Tracheal epithelial cell (primary cell): ENCODE measurements at places on chromosomes 11 and 22. TPM values are rescaled to one million over a fixed set of nuclear protein-coding genes. Genes with fewer than 3 reads are reported as not detected.

The KCNE3 gene
- total RNA-seq, result 0.48 TPM in 1 of 2 replicates, not detected in the other

The RASD2 gene
- 0.43 and 0.48 TPM in 2 replicates for total RNA-seq

The OR51B4 gene
- not detected in 2 replicates for total RNA-seq

The OR10AG1 gene
- total RNA-seq, result not detected in 2 replicates

The RFPL1 gene
- not detected in 2 replicates for total RNA-seq

The GSTT2 gene
- not detected in 2 replicates for total RNA-seq

The DNAJB7 gene
- not detected in 2 replicates for total RNA-seq

The ARCN1 gene
- 71.8 and 92.5 TPM in 2 replicates for total RNA-seq

The GALNT18 gene
- 31.8 and 38.8 TPM in 2 replicates for total RNA-seq

The KRTAP5-1 gene
- total RNA-seq, result not detected in 2 replicates

The ARVCF gene
- total RNA-seq, result 7.9 and 27.5 TPM in 2 replicates

The ACRV1 gene
- under 0.01 TPM in 1 of 2 replicates, not detected in the other for total RNA-seq

The LARGE2 gene
- total RNA-seq, result 8.2 and 11.7 TPM in 2 replicates

The ANGPTL5 gene
- not detected in 2 replicates for total RNA-seq

The CASP1 gene
- total RNA-seq, result 16.2 and 34.5 TPM in 2 replicates

The PANX1 gene
- total RNA-seq, result 65.4 and 104 TPM in 2 replicates

The FAM180B gene
- not detected in 2 replicates for total RNA-seq

The MMP27 gene
- not detected in 2 replicates for total RNA-seq

The F2 gene
- under 0.01 TPM in 1 of 2 replicates, not detected in the other for total RNA-seq

The BAIAP2L2 gene
- total RNA-seq, result 0.21 and 0.48 TPM in 2 replicates

The TECTA gene
- total RNA-seq, result under 0.01 TPM in 1 of 2 replicates, not detected in the other

The CYP2D6 gene
- total RNA-seq, result 0.24 and 0.85 TPM in 2 replicates

The OR4X2 gene
- total RNA-seq, result not detected in 2 replicates

The DDIAS gene
- total RNA-seq, result under 0.01 and 1.4 TPM in 2 replicates

The ART5 gene
- not detected in 2 replicates for total RNA-seq

The IGSF9B gene
- total RNA-seq, result under 0.01 and 0.43 TPM in 2 replicates

The PYGM gene
- total RNA-seq, result 0.21 TPM in 1 of 2 replicates, not detected in the other

The PHRF1 gene
- total RNA-seq, result 20.7 and 28.9 TPM in 2 replicates

The OR52N4 gene
- not detected in 2 replicates for total RNA-seq

The HTR3A gene
- 0.21 TPM in 1 of 2 replicates, not detected in the other for total RNA-seq

The SLC22A9 gene
- total RNA-seq, result not detected in 2 replicates

The GLYATL1 gene
- under 0.01 and 0.24 TPM in 2 replicates for total RNA-seq
